ENCODE measurements at places on chromosomes 6 and 20. TPM values are rescaled to one million over a fixed set of nuclear protein-coding genes. Genes with fewer than 3 reads are reported as not detected.

DNA sequence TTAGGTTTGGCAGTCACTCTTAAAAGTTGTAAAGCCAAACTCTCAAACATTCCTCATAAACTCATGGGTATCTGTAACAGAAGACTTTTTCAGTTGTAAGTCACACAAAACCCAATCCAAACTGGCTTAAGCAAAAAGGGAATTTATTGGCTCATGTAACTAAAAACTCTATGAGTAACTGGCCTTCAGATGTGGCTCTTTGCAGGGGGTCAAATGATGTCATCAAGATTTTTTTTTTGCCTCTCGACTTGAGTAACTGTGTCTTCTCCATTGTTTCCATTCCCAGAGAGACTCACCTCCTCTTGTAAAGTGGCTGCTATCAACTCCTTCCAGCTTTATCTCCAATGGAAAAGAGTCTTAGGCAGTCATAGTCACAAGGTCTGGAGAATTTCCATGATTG is 645.0 kb downstream of the DHX35 start:
- DNase-seq: no peak

GRCh38 chr6:87745966-87746721 is 44.1 kb upstream of the AKIRIN2 start:
- no peak for DNase-seq

Gene SH3BGRL2
- 21.2 TPM for total RNA-seq

DNA sequence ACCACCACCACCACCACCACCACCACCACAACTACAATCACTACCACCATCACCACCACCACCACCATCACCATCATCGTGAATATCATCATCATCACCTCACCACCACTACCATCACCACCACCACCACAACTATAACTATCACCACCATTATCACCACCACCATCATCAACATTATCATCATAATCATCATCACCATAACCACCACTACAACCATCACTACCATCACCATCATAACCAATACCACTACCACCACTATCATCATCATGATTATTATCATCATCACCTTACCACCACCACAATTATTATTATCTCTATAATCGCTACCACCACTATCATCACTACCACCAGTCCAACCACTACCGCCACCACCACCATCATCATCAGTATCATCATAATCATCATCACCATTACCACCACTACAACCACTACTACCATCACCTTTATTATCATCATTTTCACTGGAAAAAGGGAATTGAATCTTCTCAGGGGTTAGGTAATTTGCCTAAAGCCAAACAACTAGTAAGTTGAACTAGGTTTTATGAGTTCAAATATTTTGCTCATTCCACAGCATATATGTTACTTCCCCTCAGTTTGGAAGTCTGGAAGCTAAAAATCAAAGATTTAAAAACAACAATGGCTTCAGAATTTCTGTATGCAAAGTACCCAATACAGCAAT is 8.3 kb downstream of the RIPOR2 start:
- no peak for DNase-seq

Gene MARCKS
- total RNA-seq: 337 TPM

Gene CST4
- total RNA-seq: not detected

Gene KCNG1
- 41.3 TPM for total RNA-seq

- no peak for DNase-seq
Measured at GRCh38 chr6:158780988-158781691, 38.0 kb downstream of the EZR start.

- DNase-seq: no peak
Measured at GRCh38 chr20:35283441-35284266, 918 bp downstream of the EIF6 start.

DNA sequence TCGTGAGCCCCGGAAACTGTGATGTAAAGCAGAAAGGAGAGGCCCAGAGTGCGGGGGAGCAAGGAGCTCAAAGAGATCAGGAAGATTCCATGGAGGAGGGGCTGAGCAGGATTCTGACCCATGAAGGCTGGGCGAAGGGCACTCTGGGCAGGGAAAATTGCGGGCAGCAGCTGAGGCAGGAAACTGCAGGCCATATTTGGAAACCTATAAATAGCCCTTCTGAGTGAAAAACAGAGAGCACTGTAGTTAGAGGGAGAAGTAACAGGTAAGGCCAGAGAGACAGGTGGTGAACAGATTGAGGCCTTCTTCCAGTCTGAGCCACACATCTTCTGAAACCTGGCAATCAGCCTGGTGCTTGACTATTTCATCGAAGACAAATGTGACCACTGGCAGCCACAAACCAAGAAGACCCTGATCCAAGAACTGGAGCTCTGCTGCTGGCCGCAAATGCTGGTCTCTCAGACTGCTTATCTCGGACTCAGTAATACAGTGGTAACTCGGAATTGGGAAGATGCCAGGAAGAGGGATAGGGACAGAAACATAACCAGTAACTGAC is 14.1 kb upstream of the BEND3 start:
- no peak for DNase-seq

DNA sequence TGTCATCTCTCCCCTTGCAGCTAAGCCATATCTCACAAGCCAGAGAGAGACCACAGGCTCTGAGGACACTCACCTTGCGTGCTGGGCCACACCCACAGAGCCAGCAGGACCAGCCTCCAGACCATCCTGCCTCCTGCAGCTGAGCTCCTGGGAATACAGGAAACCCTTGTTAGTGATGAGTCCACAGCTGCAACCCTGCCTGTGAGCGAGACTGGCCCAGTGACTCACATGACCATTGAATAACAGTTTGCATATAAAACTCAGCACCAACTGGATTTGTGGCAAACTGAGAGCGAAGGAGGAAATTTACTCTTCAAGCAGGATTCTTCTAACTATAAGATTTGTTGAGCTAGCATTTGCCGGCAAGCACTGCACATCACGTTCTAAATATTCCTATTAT is 3.0 kb downstream of the THBS2 start:
- peak; percentile 72 for DNase-seq

- DNase-seq: no peak
Measured at GRCh38 chr20:25011261-25011660, 18.7 kb upstream of the APMAP start.

GRCh38 chr6:135703621-135704020 is 147.9 kb upstream of the PDE7B start:
- no peak for DNase-seq

DNA sequence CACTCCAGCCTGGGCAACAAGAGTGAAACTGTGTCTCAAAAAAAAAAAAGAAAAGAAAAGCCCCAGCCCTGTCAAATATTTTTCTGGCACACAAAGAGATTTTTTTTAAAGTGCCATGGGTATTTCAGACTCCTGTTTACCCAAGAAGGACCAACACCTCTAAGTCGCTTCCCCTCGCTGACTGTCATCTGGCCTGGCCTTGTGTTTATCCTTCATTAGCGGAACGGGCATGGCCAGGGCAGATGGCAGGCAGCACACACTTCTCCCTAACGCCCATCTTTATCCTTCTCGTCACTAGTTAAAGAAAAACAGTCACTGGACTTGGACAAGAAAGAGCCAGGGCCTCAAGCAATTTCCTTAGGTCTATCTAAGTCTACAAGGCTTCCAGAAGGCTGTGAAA is 7.3 kb upstream of the CBFA2T2 start:
- DNase-seq: no peak

- no peak for DNase-seq
Measured at GRCh38 chr20:3175270-3175669, 1.9 kb upstream of the LZTS3 start.

Gene EEF1E1
- total RNA-seq: 24.0 TPM

DNA sequence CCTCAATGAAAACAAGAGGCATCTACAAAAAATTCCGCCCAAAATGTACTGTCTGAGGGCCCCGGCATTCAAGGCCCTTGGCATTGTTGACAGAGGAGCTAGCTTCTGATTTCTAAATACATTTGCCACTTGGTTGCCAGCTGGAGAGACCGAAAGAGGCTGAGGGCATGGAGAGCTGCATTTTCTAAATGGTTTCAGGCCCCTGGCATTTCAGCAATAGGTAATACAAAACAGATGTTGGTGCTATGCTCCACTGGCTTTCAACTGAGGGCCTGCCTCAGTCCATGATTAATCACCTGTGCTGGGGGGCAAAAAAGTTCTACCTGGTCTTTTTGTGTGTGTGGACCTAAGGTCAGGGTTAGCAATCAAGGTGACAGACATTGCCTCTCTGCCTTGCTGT is 79.5 kb upstream of the ISM1 start:
- DNase-seq: no peak

Gene SHLD1
- total RNA-seq: 6.2 TPM

Gene CEP250
- total RNA-seq: 21.8 TPM

DNA sequence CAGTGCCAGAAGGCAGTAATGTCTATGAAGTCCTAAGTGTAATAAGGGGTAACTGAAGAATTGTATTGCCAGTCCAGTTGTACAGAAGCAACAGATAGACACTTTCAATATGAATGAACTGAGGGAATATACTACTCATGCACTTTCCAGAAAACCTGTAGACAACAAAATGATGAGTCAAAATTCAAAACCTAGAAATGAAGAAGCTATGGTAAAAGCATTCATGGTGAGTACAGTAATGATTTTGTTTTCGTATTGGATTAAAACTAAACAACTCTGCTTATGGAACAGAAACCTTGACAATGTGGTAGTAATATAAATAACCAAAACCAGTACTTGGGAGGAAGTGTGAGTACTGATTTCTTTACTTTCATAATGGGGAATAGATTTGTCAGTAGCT is 35.0 kb downstream of the ARMC2 start:
- no peak for DNase-seq

- DNase-seq: no peak
Measured at GRCh38 chr20:22008456-22008855, 303.0 kb downstream of the PAX1 start.

- no peak for DNase-seq
Measured at GRCh38 chr6:1372690-1373089, 16.7 kb upstream of the FOXF2 start.

Gene MYH7B
- under 0.01 TPM for total RNA-seq

DNA sequence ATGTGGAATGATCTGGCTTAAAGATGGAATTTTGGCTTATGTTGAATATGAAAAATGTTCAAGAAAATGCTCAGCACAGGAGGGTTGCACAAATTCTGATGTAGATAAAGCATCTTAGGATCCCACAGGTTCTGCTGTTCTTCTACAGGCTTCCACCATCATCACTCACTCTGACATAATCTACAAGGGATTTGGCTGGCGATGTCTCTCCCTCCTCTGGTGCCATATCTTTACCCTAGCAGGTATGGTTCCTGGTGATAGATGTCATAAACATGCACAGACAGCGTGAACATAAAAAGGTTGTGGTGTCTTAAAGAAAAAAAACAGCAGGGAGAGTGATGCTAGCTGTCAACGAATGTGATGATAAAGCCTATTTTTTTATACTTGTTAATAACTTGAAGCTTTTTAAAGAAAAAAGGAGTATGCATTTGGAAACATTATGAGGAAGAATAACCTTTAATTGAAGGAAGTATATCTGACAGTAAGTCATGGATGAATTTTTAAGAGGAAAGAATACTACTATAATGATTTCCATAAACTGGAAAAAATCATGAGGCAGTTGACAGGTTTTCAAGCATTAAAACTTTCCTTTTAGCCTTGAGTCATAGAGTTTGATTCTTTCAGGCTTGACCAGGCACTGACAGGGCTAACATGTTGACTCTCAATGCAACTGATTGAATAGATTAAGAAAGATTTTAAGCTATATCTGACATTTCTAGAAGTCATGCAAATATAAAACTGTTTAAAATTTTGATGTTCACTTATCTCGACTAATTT is 50.1 kb downstream of the OGFRL1 start:
- DNase-seq: no peak

- DNase-seq: no peak
Measured at GRCh38 chr20:20241976-20242375, 125.9 kb upstream of the INSM1 start.

Gene KCNB1
- 5.8 TPM for total RNA-seq

Gene FBXO9
- 54.7 TPM for total RNA-seq

DNA sequence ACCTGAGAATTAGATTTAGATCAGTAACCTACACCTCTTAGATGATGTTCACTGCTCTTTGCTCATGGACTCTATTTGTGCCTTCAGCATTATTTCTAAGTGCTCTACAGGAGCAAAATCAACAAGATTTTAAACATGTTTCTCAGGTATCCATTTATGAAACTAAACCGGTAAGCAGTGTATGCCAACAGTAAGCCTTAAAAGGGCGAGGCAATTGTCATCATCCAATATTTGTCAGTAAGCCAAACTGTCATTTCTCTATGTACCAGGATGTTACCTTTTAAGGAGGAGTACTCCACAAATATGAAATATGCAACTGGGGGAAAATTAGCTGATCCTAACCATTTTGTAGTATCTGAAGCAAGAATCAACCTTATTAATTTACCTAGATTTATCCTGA is 69.6 kb upstream of the ZNF184 start:
- DNase-seq: no peak

Gene EDN1
- total RNA-seq: 5.9 TPM

Gene TP53TG5
- not detected for total RNA-seq

DNA sequence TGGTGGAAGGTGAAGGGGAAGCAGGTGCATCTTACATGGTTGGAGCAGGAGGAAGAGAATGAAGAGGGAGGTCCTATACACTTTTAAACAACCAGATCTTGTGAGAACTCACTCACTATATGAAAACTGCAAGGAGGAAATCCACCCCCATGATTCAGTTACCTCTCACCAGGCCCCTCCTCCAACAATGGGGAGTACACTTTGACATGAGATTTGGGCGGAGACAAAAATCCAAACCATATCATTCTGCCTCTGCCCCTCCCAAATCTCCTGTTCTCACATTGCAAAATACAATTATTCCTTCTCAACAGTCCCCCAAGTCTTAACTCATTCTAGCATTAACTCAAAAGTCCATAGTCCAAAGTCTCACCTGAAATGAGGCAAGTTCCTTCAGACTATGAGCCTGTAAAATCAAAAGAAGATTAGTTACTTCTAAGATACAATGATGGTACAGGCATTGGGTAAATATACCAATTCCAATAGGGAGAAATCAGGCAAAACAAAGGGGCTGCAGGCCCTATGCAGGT is 60.5 kb downstream of the EDN1 start:
- DNase-seq: no peak

GRCh38 chr6:82006027-82006738 is 241.4 kb downstream of the IBTK start:
- no peak for DNase-seq

DNA sequence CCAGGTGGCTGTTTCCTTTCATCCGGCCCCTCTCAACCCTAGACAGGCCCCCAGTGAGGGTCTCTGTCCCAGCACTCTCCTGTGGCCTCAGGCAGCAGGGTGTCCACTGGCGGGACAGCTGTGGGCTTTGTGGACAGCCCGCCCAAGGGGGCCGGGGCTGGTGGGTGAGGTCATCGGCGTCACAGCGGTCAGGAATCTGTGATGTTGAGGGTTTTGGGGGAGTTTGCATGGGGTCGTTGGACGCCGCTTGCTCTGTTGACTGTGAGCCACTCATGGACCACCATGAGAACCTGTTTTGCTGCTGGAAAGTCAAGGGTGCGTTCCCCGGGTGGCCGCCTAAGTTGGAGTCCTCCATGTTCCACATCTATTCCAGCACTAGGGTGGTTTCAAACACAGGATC is 146.4 kb downstream of the DTNBP1 start:
- DNase-seq: no peak

DNA sequence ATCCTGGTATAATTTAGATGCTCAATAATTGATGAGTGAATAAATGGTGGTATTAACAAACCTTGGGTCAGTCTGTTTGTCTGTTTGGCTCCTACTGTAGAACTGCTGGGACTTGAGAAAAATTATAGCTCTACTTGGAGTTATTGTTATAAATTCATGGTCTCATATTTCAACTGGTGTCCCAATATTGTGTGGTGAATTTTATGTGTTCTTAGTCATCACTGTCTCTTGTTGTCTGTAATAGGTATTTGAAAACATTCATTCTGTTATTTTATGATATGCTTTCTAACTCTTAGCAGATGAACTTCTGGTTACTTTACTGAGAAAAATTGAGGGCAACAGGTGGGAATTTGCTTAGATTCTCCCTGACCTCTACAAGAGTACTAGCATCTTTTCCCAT is 221.4 kb downstream of the CDKAL1 start:
- DNase-seq: no peak

Data from occipital lobe (tissue), 3 donors.